ENCODE measurements at places on chromosomes 2 and 18.

DNA sequence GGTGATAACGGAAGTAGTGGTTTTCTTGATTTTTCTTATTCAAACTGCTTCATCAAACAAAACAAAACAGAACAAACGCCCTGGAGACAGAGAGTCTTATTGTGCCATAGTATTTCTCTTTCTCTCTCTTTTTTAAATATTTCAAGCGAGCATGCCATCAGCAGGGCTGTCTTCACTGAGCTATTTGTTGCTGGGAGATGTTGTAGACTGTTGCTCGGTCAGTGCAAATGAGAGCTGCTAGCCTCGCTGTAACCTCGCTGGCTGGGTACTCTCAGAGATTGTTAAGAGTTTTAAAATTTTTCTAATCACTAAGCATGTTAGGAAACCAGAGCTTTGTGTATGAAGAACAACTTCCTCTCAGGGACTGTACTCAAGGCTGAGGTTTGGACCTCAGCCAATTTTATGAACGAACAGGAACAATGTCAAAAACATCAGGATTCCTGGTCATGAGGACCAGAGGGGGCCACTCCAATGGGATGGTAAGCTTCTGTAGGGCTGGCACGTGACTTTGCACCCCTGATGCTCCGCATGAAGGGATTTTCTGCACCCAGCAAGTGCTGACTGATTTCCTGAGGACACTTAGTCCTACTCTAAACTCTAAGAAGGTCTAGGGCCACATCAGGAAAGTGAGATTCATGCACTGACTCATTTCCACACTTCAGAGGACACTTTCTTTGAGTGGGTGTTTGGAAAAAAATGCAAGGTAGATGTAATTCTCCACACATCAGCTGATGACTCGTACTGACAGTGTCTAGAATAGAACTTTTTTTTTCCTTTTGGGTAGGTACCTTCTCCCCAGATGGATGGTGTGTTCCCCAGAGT lies 59.8 kb upstream of the IL1R1 start:
- DNase-seq, result peak; percentile 86

DNA sequence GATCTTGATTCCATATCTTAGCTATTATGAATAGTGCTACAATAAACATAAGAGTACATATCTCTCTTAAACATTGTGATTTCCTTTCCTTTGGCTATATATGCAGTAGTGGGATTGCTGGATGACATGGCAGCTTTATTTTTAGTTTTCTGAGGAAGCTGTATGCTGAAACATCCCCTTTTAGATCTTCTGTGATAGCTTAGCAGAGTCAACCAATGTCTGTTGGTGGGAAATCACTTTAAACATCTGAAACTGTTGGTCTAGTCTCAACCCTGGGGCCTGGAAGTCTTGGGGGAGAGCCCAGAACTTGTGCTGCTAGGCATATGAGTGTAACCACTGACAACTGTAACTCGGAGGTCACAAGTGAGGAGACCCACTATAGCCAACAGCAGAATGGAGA lies 378.6 kb upstream of the SLC14A2 start:
- no peak for DNase-seq

DNA sequence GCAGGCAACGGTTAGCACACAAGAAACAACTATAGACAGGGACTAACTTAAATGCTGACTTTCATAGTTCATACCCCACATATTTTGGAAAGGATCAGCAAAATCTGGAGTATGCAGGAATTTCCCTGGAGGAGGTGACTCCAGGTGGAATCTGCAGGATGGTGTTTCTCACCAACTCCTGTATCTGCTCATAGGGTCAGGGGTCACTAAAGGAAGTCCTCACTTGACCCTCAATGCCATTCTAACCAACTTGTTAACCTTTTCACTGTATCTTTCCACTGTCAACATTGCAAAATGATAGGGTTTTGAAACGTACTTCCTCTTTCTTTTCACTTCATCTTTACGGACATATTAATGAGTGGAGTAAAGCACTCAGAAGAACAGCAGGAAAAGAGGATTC lies 207.0 kb upstream of the CXCR4 start:
- peak; percentile 20 for DNase-seq

DNA sequence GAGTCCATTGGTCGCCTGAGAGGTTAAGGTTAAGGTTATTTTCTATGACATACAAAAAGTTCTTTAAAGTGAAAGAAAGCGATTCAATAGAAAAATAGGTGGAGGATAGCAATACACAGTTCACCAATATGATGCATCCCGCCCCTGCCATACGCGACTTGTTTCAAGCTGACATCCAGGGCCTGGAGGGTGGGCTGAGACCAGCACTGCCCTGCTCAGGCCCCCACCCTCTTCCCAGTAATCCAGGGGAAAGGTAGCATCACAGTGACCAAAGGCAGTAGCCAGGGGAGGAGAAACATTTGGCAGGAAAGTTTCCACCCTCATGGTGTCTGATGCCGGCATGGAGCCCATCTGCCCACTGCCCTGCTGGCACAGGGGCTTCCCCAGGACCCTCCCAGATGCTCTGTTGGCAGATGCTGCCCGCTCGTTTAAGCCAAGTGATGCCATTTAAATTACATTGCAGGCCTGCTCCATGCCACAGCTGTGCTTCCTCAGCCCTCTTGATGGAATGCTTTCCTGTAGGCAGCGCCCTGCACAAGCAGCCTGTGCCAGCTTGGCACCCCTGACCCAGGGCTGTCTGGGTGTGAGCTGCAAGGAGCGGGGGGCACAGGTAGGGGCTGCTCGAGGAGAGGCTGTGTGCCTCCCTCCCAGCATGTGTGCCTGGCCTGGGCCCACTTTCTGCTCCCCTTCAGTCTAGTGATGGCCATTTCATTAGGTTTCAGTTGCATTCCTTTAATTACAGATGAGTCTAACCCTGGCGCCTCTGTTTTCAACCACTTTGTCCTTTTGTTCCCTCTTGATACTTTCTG lies 10.7 kb upstream of the ANO7 start:
- DNase-seq, result no peak

- no peak for DNase-seq
These were observed 609.7 kb downstream of the STK39 start for GRCh38 chr2:167637741-167638140.

GRCh38 chr2:7567646-7568045 lies 650.4 kb downstream of the RNF144A start:
- DNase-seq, result no peak

- DNase-seq, result no peak
These were observed 45.7 kb downstream of the NAPG start for GRCh38 chr18:10571537-10571936.

- peak; percentile 20 for DNase-seq
These were observed 8.1 kb upstream of the RPIA start for GRCh38 chr2:88683160-88684021.

DNA sequence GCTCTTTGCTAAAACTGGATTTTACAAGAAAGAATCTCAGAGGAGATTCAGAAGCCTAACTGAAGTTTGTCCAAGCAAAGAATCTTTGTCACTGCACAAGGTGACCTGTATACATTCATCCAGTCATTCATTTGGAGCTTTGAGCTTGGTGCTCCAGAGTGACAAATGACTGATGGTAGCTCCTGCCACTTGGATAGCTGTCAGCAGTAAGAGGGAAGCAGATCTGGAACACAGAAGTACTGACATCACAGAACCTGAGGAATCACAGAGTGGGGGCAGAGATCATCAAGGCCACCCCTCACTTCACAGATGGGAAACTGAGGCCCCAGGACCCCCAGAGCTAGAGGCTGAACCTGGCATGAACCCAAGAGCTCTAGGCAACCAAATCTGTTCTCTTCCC lies 28.8 kb upstream of the IGFBP2 start:
- DNase-seq, result no peak

- DNase-seq, result no peak
These were observed 108.8 kb downstream of the LPIN1 start for GRCh38 chr2:11855064-11855760.

DNA sequence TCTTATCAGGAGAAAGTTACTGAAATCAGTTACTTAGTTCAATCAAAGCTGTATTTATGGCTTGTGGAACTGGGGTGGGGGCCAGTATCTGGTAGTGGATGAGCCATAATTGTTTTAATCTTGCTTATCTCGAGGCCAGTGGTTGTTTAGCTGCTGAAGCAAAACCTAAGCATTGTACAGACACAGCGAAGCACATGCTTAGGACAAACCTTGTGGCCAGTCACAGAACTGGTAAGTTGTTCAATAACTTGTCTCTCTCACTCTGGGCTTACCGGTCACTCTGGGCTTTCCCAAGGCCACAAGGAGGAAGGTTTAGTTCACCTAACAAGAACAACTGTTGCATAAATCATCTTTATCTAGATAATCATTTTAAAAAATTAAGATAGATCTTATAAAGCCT lies 296.6 kb upstream of the NETO1 start:
- DNase-seq, result no peak

DNA sequence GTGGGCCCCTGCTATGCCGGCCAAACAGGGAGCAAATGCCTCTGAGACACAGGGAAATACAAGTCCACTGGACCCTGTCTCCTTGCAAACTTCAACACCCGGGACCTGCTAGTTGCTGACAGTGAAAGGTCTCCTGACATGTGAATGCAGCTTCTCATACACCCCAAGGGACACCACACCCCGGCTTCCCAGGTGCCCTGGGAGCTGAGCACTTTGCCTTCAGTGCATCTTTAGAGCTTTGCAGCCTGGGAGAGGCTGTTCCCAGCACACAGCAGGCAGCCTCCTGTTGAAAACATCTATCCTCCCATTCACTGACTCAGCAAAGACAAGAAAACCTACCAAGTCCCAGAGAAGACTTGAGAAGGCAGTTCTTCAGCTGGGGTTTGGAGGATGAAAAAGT lies 143.4 kb downstream of the COL6A3 start:
- no peak for DNase-seq

- no peak for DNase-seq
These were observed 74.3 kb downstream of the KCNF1 start for GRCh38 chr2:10985901-10986535.

DNA sequence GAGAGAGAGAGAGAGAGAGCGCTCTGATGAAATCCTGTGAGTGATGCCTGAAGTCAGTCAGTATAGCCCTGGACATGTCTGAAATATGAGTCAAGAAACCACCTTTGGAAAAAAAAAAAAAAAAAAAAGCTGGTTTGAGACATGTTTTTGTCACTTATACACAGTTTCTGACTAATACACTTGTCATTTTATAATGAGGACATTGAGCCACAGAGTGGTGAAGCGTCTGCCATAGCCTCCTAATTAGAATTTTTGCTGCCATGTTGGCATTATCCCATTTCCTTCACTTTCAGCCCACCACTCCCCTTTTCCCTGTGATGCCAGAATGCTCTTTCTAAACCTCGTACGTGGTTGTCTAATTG lies 15.7 kb upstream of the MYO3B start:
- DNase-seq, result no peak

DNA sequence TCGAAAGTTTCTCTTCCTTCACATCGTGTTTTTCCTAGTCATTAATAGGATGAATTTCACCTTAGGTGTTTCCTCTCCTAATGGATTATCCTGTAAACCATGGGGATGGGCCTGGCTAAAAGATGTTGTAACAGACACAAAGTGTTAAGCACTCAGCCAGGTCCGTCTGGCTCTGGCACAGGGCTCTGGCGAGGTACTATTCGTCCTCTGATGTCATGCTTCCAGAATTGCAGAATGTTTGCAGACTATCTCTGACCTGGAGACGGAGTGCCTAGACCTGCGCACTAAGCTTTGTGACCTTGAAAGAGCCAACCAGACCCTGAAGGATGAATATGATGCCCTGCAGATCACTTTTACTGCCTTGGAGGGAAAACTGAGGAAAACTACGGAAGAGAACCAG lies 13.2 kb downstream of the ATG16L1 start:
- DNase-seq, result no peak

DNA sequence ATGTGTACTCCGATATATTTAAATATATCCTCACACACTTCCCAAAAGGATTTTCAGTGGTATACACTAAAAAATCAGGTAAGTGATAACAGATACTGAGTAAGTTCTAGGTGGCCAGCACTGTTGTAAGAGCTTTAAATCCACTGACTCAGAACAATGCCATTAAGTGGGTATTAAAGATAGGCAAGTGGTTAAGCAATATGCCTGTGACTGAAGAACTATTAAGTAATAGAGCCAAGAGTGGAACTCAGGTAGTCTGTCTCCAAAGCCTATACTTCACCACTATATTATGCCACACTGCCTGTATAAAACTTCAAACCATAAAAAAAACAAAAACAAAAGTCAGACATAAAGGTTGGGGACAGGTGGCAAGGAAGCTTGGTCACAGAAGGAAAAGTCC lies 37.2 kb downstream of the THUMPD2 start:
- DNase-seq, result no peak

- DNase-seq, result no peak
These were observed 27.1 kb downstream of the ZNF519 start for GRCh38 chr18:14104906-14105748.

- DNase-seq, result no peak
These were observed 207.6 kb upstream of the VWC2L start for GRCh38 chr2:214203214-214203613.

DNA sequence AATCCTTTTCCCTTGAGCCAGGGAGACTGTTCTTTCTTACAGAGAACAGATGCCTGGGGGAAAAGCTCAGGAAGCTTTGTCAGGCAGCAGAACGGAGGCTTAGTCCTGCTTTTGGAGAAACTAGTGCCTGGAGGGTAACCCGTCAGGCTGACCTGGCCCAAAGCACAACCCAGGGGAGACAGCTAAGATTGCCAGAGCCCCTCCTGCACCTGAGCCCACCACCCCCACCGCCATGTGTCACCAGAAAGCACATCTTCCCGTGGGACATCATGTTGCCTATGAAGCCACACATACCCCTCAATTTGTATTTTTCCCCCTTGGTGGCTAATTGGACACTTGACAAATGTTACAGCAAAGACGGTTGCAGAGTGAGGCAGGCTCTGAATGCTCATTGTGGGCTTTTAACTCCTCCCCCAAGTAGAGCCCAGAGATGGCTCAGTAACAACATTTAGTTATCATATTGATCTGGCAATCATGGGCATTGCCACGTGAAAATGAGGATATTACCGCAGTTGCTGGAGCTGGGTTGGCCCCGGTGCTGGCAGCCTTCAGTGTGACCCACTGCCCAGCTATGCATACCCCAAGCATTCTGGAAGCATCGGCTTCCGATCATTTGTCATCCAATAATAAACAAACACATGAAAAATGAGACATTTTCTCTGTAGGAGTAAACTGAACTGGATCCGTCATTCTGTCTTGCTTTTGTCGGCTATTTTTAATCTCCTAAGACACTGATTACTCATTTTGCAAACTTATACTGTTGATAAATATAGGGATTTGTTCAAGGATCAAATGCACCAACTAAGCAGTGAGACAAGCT lies 229.5 kb downstream of the ATAD2B start:
- no peak for DNase-seq

DNA sequence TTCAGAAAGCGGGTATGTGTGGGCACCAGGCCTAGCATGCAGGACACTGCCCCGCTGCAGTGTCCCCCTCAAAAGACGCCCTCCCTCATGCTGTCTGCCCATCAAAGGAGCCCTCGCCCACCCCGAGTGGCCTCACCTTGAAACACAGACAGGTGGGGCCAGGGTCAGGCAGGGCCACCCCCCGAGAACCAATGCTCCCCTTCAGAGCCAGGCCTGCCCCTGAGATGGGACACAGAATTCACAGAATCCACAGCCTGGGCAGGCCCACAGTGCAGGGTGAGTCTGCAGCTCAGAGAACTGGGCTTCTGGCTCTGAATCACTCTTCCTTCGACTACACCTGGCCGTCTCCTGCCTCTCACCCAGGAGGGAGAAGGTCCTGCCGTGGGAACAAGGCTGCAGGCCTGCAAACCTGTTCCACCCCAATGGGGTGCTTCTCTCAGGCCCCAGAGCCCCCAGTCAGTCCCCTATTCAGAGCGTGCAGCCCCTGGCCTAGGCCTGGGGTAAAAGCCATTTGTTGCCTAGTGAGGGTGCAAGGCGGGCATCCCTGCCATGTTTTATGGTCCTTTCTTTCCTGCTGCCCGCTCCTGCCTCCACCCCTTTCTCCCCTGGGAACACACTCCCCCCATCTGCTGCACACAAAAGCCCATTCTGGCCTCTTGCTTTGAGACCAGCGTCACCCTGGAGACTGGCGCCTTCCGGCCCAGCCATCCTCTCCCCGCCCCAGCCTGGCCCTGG lies 11.3 kb upstream of the ARHGEF4 start:
- no peak for DNase-seq
